Adrenal gland (tissue), 19 donors: ENCODE measurements at places on chromosomes 11 and 22.

DNA sequence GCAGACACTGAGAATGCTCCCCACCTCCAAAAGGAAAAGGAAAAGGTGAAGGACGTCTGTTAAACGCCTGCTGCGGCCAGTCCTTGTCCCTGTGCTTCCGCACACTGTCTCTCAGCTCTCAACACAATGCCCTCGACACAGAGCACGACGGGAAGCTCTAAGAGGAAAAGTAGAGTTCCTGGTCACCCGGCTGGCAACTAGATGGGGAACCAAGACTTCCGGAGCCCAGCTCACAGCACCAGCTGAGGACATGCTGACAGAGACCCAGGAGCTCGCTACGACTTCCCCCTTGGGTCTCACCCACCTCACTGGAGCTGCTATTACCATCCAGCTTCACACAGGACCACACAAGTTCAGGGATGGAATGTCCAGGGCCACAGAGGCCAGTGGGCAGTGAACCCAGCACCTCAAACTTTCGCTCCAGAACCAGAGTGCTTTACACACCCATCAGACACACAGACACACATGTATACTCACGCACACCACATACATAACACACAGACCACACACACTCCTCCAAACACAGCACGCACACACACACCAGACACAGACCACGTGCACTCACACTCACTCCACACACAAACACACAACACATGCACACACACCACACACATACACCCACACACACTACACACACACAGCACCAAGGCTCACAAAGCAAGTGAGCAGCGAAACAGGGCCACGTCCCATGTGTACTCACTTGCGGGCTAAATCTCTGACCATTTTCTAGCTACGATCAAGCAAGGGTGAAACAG, 9.6 kb downstream of the SULT4A1 start:
- DNase-seq: no peak

- DNase-seq: no peak
Measured at GRCh38 chr11:121152764-121153163, 51.7 kb downstream of the TECTA start.

GRCh38 chr11:45000918-45001317, 50.2 kb upstream of the TP53I11 start:
- no peak for DNase-seq

GRCh38 chr22:47782328-47783075, 1020.1 kb downstream of the TBC1D22A start:
- DNase-seq: no peak

DNA sequence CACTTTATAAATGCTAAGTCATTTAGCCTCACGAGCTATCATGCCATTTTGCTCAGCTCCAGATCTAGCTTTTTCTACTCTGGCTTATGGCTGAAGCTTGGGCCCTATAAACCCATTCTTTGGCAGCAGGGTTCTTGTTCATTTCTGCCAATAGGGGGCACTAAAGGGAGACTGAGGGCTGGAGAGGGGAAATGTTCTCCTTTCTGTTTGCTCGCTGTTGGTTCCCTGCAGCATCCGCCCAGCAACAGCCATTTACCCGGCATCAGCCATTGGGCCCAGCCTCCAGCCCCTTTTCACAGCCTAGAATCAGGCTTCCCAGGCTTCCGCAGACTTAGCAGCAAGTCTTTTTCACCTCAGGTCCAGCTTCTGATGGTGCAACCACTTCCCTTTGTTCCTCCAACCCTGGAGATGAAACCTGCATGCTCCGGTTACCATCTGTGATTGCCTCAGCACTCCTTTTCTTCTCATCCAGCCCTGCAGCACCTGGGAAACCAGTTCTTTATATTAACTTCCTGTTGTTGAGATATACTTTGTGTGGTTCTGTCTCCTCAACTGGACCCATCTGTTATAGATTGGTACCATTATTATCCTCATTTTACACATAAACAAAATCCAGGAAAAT, 4.2 kb upstream of the ME3 start:
- no peak for DNase-seq

GRCh38 chr11:28684011-28684586, 575.9 kb downstream of the METTL15 start:
- DNase-seq: no peak

DNA sequence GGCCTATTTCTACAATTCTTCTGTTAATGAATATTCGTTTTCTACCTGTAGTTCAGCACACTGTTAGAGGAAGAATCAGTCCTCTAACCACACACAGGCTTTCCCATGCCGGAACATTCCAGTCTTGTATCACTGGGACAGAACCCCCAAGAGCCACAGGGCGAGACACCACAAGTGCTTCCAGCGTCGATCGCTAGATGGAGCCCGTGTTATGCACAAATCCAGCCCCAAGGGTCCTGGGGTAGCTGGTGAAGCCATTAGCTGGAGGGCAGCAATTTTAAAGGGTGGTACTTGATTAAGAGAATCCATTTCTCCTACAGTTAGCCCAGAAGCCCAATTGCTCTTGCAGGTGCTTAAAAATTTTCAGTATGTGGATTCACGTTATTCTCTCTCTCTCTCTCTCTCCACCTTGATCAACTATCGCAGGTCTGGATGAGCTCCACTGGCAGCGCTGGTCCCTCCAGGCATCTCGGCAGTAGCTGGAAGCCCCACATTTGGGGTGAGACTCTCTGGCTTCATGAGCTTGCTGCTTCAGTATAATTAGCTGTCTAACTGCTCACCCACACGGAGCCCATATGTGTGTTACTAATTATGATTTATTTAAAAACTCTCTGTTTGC, 148.2 kb upstream of the SNX19 start:
- peak; percentile 69 for DNase-seq

DNA sequence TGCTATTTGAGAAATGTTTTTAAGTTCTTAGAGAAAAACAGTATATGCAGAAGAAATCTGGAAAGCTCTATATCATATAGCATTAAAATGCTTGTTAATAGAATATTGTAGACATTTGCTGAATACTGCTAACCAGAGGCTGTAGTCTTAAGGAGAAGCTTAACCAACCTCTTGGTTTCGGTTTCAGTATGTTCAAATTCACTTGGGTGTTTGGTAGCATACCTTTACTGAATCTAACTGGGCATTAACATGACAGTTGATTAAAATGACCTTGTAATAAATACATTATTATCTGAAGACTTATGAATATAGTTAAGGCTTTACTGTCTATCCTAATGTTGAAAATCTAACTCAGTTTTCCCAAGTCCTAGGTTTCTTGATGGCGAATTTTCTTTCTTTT, 5.4 kb downstream of the PCF11 start:
- no peak for DNase-seq

GRCh38 chr11:27653990-27654758, 46.1 kb downstream of the BDNF start:
- no peak for DNase-seq

DNA sequence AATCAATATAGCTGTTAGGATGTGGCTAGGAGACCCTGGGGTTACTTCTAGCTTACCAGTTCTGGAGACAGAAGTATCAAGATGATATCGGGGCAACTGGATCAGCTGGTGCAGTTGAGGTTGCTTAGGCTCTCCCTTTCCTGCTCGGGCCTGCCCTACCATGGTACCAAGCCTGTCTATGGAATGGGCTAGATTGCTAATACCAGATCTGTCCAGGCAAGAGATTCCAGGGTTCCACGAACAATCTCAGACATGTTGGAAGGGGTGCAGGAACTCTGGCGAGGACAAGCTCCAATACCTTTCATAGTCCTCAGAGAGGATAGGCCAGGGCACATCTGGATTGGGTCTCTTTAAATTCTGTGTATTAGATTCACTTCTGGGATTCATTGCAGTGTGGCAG, 53.8 kb downstream of the ADM start:
- no peak for DNase-seq

DNA sequence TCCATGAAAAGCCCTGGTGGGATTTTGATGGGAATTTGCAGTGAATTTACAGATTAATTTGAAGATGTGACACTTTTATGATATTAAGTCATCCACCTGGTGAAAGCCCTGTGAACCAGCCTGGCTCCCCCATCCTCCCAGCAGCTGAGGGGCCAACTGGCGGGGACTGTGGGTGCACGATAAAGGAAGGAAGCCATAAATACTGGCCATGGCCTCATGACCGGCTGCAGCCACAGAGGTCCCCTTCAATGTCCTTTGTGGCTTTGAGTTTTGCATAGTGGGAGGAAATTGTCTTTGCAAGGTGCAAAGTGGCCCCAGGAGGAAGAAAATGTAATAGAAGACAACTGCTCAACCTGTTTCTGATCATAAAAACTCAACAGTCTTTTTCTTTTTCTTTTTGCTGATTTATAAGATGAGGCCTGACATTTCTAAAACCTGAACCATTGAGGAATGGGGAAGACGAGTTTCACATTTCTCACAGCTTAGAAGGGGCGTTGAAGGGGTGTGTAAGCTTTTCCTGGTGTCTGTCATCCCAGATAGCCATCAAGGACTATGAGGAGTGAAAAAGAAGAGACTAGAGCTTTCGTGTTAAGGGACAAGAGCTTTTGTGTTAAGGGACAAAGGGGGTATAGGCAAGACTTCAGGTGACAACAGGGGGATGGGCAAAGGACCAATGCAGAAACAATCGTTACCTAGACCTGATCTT, 6.3 kb upstream of the NDUFV1 start:
- DNase-seq: no peak

DNA sequence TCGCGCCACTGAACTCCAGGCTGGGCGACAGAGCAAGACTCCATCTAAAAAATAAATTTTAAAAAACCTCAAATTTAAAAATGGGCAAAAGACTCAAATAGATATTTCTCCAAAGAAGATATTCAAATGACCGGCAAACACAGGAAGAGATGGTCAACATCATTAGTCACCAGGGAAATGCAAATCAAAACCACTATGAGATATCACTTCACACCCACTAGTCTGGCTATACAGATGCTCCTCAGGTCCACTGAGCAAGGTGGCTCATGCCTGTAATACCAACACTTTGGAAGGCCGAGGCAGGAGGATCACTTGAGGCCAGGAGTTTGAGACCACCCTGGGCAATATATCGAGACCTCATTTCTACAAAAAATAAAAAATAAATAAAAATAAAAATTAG, 43.3 kb upstream of the SLC35C1 start:
- DNase-seq: no peak

DNA sequence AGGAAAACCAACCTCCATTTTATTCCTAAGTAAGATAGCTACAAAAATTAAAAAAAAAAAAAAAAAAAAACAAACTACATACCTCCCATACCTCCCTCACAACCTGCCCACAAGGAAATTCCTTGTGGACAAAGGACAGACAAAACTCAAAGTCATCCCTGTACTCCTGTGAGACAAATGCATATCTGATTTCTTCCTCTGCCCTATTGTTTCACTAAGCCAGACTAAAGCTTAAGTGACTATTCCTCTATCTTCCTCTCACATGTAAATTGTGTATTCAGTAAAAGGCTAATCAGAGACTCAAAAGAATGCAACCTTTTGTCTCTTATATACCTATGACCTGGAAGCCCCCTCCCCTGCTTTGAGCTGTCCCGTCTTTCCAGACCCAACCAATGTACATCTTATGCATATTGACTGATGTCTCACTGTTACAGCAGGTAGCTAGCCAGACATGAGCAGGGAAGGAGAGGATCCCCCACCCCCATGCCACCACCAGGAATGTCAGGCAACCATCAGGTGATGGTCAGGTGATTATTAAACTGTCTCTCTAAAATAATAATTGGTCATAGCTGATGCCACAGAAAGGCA, 289.4 kb downstream of the SBF2 start:
- no peak for DNase-seq

DNA sequence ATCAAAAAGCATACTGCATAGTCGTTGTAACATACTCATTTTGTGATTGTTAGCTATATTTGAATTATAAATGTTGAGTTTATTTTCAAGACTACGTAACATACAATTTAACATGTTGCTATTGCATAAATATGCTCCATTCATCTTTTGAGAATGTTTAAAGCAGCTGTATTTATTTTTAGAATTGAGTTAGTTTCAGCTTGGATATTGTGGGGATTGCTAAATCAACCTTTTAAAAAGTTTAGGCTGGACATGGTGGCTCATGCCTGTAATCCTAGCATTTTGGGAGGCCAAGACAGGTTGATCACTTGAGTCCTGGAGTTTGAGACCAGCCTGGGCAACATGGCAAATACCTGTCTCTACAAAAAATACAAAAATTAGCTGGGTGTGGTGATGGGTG, 288.1 kb downstream of the DYNC2H1 start:
- DNase-seq: no peak

- DNase-seq: no peak
Measured at GRCh38 chr22:49014227-49015201, 813.2 kb downstream of the BRD1 start.

DNA sequence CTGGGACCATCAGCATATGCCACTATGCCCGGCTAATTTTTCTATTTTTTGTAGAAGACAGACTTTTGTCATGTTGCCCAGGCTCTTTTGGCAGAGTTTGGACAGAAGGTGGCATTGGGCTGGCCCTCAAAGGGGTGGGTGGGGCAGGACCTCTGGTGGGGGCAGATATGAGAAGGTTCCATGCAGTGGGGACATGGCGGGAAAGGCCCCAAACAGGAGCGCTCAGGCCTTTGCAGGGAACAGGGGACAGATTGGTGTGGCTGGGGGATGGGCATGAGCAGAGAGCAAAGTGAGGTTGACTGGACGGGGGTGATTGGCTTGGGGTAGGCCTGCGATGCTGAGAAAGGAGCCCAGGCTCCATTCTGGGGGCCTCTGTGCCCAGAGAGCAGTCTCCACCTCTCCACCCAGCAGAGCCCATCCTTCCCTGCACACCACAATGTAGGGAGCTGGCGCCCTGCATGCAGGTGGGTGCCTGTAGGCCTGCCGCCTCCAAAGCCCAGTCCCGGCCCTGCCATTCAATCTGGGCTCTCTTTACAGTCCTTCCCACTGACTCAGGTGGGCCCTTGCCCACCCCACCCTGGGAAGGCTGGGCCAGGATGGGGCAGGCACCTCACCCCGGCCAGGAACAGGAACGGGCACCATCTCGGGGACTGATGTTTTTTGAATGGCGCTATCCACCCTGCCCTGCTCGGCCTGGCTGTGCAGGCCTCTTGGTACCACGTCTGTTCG, 98.7 kb downstream of the MORC2 start:
- no peak for DNase-seq

GRCh38 chr11:113977701-113978100, 2.8 kb downstream of the HTR3A start:
- DNase-seq: no peak

DNA sequence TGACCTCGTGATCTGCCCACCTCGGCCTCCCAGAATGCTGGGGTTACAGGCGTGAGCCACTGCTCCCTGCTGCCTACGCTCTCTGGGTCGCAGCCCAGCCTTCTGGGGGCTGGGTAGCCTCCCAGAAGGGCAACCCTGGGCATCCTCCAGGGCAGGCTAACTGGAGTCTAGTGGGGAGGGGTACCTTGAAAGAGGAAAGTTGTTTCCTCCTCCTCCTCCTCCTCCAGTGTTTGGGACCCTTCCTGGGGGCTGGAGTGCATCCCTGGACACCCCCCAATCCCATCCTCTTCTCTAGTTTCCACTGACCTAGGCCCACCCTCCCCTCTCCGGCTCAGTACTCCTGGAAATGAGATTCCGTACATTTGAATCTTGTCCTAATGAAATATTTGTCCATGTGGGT, 1.3 kb downstream of the PNPLA3 start:
- no peak for DNase-seq

- DNase-seq: no peak
Measured at GRCh38 chr11:15097411-15097810, 17.3 kb upstream of the INSC start.
